ENCODE measurements at places on chromosomes 7 and 10.

GRCh38 chr7:22307816-22308215 is 49.1 kb downstream of the RAPGEF5 start:
- no peak for DNase-seq

- DNase-seq = no peak
These were observed 162.0 kb upstream of the MAGI2 start for GRCh38 chr7:79615466-79615865.

DNA sequence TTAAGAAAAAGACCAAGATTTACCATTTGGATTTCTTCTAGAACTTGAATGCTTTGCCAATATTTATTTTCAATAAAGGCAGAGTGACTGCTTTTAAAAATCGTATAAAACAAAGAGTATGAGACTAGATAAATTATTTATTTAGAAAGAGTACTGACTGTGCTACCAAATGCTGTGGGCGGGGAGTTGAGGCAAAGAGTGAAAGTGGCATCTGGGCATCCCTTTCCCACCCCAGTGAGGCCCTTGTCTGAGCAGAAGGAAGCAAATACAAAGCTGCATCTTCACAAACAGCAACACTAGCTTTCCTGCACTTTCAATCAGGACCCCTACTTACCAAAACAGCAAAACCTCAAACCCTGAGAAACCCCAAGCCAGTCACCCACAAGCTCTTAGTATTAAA is 34.9 kb downstream of the ITGB1 start:
- DNase-seq = no peak

- no peak for DNase-seq
These were observed 720.8 kb downstream of the AUTS2 start for GRCh38 chr7:70319057-70319456.

- no peak for DNase-seq
These were observed 22.1 kb downstream of the KLLN start for GRCh38 chr10:87841186-87841585.

- peak; percentile 45 for DNase-seq
These were observed 79.6 kb downstream of the HGF start for GRCh38 chr7:81690251-81690650.

DNA sequence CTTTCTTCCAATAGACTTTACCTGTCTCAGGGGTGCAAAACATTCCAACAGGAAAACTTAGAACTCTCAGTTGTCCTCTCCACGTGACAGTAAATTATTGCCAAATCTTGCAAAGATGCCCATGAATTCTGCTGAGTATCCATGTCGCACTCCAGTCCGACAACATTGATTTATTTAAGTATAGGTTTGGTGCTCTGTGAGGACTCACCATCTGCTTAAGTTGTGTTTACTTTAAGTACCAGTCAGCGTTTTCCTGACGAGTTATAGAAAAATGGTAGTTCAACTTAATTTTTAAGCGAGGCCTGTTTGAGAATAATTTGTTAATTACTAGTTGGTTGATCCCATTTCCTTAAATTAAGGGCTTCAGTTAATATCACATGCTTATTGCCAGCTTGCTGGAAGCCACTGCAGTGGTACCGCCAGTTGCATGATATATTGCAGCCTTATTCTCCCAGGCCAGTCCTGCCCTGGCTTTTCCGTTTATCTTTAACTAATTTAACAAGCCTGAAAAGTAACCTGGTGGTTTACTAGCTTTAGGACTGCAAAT is 27.8 kb downstream of the CREB5 start:
- DNase-seq = no peak

GRCh38 chr10:122276611-122277208 is 5.6 kb downstream of the BTBD16 start:
- no peak for DNase-seq

DNA sequence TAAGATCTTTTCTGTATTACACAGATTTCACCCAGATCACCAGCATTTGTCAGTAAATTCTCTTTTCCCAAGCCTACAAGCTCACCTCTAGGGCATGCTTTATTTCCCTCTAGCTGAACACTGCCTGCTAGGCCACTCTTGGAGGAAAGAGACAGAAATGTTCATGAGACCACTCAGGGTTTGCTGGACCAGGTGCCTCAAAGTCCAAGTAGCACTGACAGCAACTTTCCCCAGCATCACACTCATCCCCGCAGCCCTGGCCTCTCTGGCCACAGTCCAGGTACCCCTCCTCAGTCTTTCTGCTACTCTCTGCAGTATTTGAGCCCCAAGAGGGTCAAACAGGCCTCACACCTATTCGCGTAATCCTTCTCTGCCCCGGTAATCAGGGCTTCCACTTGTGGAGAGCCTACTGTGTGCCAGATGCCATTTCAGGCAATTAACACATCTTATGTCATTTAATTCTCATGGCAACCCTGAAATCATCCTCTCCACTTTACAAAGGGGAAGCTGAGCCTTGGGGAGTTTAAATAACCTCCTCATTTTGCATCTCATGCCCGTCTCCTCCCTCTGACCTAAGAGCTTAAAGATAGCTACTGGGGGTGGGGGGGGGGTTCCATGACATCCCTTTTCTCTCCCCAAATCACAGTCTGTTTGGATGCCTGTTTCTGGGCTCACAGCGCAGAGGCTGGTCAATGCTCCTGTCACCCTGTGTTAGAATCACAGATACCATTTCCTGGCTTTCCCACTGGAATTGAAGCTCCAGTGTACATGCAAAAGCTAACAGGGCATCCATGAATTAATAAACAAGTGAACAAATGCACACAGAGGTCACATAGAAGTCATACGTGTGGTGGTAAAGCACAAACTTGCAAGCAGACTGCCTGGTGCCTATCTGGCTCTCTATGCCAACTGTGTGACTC is 88.5 kb downstream of the PRLHR start:
- DNase-seq = no peak

DNA sequence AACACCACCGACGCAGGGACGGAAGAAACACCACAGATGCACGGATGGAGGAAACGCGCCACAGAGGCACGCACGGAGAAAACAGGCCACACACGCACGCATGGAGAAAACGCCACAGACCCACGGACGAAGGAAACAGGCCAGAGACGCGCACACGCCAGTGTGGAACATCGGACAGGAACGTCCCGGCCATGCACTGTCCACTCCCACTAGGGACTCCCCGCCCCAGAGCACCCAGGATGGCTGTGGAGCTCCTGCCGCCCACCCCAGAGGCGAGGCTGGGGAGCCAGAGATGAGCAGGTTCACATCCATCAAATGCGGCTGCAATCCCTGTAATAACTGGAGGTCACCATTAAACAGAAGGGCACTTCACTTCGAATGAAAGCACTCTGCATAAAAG is 17.3 kb downstream of the DIP2C start:
- no peak for DNase-seq

- DNase-seq = no peak
These were observed 81.5 kb downstream of the MAD1L1 start for GRCh38 chr7:2151237-2151636.

DNA sequence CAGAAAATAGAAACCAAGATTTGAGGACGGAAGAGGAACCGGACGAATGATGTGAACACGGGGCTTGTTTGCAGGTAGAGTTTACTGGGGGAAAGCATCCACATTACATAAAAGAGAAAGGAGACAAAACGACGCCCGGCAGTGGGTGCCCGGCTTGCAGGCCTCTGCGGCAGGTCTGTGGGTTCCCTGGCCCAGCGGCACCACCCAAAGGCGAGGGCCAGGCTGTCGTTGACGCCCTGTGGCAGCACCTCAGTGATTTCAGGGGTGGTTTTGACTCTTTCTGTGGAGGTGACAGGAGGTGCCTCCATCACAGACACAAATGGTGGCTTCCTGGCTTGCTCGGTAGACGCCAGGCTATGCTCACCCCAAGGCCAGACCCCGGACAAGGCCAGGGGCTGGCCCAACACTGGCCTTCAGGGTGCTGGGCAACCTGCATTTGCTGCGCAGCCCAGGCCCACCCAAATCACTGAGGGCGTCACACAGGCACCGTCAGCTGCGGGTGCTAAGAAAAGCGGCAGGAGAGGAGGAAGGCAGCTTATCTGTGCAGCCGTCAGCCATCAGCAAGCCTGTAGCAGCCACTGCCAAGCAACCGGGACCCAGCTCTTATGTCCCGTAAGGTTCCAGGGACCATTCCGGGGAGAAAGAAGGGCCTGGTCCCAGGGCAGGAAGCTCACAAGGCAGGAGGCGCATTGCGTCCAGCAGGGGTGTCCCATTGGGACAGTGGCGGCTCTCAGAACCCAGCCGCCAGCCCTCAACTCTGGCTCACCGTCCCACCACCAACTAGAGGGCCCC is 230.3 kb downstream of the PTPRN2 start:
- no peak for DNase-seq

DNA sequence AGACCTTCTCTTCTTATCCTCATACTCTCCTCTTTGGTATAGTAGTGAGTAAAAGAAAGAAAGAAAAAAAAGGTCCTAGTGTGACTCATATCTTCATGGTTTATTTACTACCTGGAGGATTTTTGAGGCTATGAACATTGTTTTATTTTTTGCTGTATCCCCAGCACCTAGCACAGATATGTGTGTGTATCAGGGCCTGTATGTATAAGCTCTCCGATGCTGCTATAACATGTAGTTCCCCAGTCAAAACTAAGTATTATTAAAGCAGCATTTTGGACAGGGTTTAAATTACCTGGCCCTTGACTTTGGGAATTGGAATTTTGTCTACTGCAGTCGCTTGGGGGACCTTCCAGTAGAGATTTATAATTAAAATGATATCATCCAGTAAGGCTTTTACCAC is 46.3 kb downstream of the PYROXD2 start:
- no peak for DNase-seq

GRCh38 chr7:127632276-127632910 is 14.5 kb upstream of the PAX4 start:
- no peak for DNase-seq

DNA sequence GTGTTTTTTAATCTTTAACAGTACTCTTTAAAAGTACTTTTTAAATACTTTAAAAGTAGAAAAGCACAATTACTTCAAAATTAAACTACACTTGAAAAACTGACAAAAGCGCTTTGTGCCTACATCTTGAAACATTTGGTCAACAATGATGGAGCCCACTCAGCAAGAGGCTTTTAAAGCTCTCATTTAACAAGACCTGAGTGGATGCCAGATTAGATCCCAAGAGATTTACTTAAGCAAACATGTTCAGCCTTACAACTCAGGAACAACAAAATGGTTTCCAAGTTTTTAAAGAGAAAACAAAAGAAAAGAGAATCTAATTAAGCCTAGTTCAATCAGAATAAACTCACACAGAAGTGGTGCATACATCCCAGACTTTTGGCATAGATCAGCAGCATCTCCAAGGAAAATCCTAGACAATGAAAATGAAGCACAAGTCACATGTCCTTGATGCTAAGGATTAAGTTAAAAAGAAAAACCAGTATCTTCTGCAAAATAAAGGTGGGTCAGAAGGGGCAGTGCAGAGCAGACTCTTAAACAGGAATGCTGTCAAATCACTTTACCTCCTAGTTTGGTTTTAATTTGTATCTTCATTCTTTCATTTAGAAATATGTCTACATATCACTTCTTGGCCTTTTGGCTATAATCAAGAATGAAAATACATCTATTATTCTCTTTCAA is 26.2 kb downstream of the HIBADH start:
- no peak for DNase-seq

DNA sequence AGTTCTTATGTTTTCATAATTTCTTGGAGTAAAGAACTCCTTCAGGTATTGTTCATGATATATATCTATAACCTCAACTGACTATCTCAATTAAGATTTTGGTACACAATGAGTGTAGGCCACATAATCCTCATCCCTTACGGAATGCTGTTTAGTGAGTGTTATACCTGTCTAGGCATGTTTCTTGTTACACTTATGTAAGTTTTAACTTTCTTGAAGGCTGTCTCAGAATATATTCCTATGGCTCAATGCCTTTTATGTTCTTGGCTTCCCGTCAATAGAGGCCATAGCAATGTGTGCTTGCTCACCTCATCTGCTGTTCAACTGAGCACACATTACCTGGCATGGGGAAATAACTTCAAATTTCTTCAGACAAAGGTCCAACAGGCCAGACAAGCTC is 185.1 kb downstream of the CTTNBP2 start:
- no peak for DNase-seq

- DNase-seq = no peak
These were observed 177.1 kb upstream of the SVIL start for GRCh38 chr10:29811751-29812427.

GRCh38 chr7:155338632-155339320 is 41.1 kb downstream of the INSIG1 start:
- no peak for DNase-seq

- no peak for DNase-seq
These were observed 292.7 kb downstream of the EXOC4 start for GRCh38 chr7:133545618-133546017.

- peak; percentile 25 for DNase-seq
These were observed 434.3 kb upstream of the AKR1E2 start for GRCh38 chr10:4391683-4392082.

Measured in iPS DF 19.7 (cell line).